ENCODE measurements at places on chromosomes 2 and 18.

DNA sequence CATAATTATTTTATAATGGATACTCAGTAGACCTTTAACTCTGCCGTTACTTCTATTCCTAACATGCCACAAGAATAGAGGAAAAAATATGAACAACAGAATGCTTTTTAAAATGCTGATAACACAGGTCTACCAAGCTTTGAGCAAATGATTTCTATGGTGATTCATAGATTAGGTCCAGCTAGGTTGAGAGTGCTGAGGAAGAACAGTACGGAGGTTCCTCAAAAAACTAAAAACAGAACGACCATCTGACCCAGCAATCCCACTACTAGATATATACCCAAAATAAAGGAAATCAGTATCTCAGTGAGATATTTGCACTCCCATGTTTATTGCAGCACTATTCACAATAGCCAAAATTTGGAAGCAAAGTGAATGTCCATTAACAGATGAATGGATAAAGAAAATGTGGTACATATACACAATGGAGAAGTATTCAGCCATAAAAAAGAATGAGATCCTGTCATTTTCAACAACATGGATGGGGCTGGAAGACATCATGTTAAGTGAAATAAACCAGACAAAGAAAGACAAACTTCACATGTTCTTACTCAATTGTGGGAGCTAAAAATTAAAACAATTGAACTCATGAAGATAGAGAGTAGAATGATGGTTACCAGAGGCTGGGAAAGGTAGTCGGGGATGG, 111.6 kb upstream of the SERTAD2 start:
- no peak for DNase-seq

DNA sequence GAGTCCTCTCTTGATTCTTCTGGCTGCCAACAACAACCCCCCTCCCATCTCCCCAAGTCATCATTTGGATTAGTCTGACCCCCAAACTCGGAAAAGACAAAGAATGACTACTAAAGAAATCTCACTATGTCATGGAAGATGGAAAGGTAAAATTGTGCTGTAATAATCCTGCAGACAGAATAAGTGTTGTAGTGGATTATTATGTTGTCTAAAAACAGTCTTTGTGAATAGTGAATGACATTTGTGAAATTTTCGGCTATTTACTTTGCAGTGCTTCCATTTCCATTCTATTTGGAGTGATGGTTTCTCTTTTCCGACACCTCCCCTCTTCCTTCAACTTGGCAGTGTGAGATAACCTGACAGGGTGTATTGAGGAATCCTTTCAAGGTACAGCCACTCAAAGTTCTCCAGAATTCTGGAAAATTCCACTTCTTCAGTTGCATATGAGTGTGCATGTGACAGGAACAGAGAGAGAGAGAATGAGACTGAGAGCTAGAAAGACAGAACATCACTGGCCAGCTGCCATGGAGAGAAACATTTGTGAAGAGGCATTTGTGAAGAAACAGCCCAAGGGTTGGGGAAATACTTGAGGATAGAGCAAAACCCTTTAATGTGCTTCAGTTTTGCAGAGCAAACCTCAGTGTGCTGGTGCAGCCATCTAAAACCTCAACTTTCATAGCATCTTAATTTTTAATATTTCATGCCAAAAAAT, 141.9 kb upstream of the DLX2 start:
- no peak for DNase-seq

DNA sequence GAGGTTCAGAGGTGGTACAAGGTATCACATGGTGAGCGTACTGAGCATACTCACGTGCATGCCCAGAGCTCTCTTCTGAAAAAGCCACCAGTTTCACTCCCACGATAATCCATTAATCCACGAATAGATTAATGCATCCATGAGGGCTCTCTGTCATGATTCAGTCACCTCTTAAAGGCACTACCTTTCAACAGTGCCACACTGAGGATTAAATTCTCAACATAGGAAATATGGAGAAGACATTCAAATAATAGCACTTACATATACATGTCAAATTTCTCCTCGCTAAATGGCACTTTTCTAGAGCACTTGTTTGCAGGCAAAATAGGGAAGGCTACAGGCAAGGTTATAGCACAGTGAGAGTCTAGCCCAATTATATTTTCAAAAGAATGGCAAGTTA, 825.9 kb downstream of the TRIB2 start:
- no peak for DNase-seq

DNA sequence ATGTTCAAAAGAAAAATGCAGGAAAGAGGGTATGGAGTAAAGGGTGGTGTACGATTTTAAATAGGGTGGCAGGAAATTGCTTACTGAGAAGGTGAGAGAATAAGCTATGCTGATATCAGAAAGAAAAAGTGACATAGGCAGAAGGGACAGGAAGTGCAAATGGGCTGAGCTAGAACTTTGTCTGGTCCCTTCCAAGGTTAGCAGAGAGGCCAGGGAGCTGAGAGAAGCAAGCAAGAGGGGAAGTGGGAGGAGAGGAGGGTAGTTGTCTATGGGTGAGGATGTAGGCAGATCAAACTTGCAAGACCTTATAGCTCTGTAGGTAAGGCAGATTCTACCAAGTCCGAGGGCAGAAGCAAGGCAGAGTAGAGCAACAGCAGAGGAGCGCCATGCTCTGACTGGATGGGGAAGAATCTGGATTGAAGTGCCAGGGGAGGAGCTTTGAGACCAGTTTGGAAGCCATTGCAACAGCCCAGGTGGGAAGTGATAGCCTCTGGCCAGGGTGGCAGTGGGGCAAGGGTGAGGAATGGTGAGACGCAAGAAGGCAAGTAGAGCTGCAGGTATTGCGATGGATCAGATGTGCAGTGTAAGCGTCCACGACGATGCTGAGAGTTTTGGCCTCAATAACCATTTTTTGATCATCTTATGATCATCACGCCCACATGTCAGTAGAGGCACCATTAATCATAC, 134.4 kb upstream of the APCDD1 start:
- no peak for DNase-seq
